ENCODE measurements at places on chromosomes 13 and 19. TPM values are rescaled to one million over a fixed set of nuclear protein-coding genes. Genes with fewer than 3 reads are reported as not detected.

DNA sequence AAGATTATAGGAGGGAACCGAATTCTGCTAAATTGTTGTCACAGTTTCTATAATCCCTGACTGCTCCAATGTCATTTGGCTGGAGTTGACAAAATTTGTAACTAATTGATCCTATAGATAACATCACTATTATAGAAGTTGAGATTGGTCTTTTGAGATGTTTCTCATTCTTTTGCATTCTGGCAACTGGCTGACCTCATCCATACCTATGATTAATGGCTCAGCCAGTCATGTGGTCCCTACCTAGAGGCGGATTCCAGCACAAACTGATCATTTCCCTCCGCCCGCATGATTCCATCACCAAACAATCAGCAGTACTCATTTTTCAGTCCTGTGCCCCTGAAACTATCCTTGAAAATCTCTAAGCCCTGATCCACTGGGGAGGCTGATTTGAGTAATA lies 4.2 kb downstream of the PSG2 start:
- no peak for DNase-seq

- DNase-seq: no peak
These were observed 326.0 kb downstream of the HS6ST3 start for GRCh38 chr13:96415831-96416385.

DNA sequence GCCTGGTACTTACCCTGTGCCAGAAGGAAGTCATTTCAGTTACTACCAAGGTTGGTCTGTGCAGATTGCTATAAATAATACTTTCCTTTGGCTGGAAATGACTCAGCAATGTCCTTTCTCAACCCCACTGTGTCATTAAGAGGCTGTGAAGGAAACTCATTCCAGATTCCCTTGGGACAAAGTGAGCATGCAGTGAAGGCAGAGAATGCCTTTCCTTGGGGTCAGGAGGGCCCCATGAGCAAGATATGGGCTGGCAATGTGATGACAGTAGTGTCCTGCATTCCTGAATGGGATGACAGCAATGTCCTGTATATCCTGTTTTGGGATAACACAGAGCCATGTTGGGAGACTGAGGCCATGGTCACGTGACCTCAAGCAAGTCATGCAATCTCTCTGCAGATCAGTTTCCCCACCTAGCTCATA lies 213.1 kb upstream of the TMTC4 start:
- no peak for DNase-seq

DNA sequence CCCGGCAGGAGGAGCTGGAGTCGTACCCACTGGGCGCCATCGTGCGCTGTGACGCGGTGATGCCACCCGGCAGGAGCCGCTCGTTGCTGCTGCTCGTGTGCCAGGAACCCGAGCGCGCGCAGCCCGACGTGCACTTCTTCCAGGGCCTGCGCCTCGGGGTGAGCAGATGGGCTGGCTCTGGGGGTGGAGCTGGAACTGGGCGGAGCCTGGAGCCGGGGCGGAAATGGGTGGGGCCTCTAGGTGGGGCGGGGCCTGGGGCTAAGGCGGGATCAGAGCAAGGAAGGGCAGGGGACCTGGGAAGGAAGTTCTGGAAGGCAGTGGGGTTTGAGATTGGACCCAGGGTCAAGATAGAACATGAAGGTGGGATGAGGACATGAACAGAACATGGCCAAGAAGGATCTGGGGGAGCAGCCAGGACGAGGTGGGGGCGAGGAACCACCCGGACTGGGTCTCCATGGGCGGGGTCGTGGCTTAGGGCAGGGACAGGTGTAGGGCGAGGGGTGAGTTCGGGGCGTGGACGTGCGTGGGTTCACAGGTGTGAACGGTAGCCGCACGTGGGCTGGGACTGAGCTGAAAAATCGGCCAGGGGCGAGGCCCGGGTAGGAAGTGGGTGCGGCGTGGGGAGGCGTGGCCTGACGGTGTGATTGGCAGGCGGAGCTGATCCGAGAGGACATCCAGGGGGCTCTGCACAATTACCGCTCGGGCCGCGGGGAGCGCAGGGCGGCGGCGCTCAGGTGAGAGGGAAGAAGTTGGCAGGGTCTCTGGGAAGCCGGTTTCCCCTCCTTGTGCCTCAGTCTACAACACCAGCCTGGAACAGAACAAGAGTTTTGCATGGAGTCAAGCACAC lies 4.7 kb downstream of the EPS8L1 start:
- DNase-seq: no peak

DNA sequence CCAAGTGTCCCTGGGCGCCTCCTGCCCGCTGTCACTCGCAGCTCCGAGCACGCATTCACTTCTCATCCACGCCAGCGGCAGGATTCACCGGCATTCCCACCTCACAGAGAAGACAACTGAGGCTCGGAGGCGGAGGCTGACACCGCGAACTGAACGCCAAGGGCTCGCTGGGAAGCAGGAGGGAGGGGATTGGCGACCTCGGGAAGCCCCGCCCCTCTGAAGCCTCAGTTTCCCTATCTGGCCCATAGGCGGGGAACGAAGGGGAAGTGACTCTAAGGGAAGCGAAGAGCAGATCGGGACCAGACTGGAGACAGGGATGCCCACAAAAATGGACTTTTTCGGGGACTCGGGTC lies 256 bp downstream of the MICOS13 start:
- DNase-seq: peak; percentile 79

DNA sequence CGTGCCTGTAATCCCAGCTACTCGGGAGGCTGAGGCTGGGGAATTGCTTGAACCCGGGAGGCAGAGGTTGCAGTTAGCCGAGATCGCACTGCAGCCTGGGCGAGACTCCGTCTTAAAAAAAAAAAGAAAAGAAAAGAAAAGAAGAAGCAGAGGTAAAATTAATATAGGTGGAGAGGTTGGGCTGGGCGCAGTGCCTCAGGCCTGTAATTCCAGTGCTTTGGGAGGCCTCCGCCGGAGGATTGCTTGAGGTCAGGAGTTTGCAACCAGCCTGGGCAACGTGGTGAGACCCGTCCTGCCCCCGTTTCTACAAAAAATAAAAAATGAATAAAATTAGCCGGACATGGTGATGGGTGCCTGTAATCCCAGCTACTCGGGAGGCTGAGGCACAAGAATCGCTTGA lies 912 bp upstream of the TUBA3C start:
- DNase-seq: no peak

SULT2B1 gene
- 0.82 TPM for total RNA-seq

GRCh38 chr19:53947624-53948023 lies 15.1 kb upstream of the CACNG8 start:
- no peak for DNase-seq

DNA sequence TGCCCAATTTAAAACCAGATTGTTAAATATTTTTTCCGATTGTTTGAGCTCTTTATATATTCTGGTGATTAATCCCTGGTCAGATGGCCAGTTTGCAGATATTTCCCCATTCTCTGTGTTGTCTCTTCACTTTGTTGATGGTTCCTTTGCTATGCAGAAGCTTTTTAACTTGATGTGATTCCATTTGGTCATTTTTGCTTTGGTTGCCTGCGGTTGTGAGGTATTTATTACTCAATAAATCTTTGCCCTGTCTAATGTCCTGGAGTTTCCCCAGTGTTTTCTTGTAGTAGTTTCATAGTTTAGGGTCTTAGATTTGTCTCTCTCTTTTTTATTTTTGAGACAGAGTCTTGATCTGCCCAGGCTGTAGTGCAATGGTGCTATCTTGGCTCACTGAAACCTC lies 23.8 kb upstream of the LMO7 start:
- DNase-seq: no peak

DNA sequence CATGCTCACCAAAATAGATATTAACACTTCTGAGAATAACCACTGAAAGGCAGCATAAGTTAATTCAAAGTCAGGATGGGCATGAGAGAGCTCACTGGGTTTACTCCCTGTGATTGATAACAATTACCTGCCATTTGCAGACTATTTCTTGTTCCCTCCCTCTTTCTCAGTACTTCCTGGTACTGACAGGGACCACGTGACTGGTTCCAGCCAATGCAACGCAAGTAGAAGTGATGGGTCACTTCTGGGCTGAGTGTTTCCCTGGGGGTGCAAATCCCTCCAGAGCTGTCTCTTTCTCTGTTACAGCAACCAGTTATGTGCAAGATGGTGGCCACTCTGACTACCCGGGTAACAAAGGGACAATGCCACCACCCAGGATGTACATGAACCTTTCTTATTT lies 118.8 kb downstream of the EFNB2 start:
- DNase-seq: no peak

- no peak for DNase-seq
These were observed 216.7 kb downstream of the TUBA3C start for GRCh38 chr13:18964942-18965341.

GRCh38 chr13:30125422-30126073 lies 181.8 kb downstream of the KATNAL1 start:
- peak; percentile 90 for DNase-seq

DNA sequence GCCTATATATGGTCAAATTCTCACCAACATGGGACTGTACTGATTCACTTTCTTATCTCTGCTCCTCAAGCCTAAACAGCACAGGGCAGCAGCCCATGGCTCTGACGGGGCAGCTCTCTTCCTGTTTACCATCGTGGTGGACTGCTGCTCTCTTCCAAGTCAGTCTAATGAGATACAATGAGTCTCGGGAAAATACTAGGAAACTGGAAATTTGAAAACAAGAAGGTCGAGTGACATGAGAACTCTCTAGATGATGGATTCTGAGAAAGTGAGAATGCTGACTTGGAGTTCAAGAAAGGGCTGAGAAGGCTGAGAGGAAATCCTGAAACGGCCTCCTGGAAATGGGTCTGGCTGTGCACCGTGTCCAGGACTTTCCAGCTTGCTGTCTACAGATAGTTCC lies 122.8 kb upstream of the ARGLU1 start:
- DNase-seq: no peak

JSRP1 gene
- not detected for total RNA-seq

DNA sequence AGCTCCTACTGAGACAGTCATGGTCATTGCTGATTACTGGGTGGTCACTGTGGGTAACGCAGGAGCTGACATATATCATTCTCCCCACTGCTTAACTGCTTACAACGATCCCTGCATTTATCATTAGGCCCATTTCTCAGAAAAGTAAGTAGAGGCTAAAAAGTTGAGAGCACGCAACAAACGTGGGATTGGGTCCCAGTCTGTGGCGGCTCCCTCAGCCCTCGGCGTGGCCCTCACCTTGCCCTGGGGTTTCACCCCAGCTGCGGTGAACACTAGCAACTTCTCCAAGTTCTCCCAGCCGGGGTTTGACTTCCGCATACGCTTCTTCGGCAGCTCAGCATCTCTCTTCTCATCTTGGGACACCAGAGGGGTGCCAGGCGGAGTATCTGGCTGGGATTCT lies 2.5 kb downstream of the PNKP start:
- no peak for DNase-seq

- no peak for DNase-seq
These were observed 15.7 kb downstream of the ZNF627 start for GRCh38 chr19:11612816-11613511.

C1QTNF9B gene
- total RNA-seq: not detected

CNFN gene
- not detected for total RNA-seq

IZUMO2 gene
- not detected for total RNA-seq

PCP2 gene
- not detected for total RNA-seq

DNA sequence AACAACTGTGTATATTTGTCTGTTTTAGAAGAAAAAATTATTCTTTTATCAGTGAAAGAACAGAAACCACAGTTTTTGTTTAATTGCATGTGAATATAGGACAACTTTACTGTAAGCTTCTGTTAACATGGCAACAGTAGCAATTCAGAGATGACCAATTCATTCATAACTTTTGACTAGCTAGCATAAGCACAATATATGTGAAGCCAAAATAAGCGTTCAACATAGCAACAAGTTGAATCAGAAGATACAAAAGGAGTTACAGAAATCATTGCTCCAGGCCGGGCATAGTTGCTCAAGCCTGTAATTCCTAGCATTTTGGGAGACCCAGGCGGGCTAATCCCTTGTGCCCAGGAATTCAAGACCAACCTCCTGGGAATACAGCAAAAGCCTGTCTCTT lies 197.1 kb upstream of the GPC6 start:
- DNase-seq: no peak

FGF14 gene
- 1.1 TPM for total RNA-seq

GRCh38 chr13:73054712-73055111 lies 4.1 kb upstream of the KLF5 start:
- no peak for DNase-seq

GRCh38 chr19:35281303-35281702 lies 1.0 kb upstream of the HAMP start:
- no peak for DNase-seq

CLDND2 gene
- total RNA-seq: not detected

CEACAM3 gene
- total RNA-seq: not detected

NCAN gene
- under 0.01 TPM for total RNA-seq

DNA sequence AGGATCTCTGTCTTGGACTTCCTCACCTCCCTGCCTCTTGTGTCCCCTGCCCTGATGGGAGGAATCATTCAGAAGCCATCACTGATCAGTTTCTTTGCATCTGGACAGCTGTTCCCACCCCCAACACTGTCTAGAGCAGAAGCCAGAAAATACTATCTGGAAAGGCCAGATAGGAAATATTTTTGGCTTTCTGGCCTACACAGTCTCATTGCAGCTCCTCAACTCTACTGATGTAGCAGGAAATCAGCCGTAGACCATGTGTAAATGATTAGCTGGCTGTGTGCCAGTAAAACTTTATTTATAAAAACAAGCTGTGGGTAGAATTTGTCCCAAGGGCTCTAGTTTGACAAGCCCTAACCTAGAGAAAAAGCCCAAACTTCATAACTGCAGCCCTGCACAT lies 5.6 kb downstream of the SIGLEC7 start:
- no peak for DNase-seq

RYR1 gene
- 4.1 TPM for total RNA-seq

DNA sequence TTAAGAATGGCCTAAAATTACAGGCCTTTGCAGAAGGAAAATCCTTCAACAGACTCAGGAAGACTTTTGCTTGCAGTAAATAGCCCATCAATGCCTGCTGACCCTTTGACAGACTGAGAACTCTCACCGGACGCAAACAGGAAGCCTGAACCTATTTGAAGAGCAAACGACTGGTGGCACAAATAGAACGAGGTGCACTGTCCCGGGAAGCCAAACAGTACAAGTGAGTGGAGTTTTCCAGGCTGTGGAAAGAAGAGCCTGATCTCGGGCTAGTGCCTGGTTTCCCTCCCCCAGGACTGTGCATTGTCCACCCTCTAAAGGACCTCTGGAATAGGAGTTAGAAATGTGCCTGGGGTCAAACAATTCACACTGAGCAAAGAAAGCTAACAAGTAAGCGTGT lies 165.5 kb downstream of the FGF14 start:
- DNase-seq: no peak

DNA sequence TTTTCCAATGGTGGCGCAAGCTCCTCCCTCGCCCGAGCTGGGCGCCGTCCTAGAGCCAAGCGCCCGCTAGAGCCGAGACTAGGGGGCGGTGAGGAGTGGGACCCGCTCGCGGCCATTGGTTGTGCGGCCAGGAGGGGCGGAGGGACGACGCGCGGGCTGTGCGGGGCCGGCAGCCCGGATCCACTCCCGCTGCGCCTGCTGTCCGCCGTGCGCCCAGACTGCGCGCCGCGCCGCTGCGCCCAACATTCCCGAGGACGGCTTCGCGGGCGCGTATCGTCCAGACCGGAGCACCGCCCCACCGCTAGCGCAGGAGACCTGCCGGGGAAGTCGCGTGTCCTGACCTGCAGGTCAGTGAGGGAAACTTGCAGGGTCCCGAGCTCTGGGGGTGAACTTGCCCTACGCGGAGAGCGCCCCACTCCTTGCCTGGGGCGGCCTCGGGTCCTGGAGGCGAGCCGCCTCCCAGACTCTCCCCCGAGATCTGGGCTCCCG lies at the start of gene SERTM1:
TSS of gene SERTM1 (plus strand) at position 183 of the 489 bp plus-strand sequence. CDS start 21,059 bp downstream, outside the sequence.
- no peak for DNase-seq

Data from sigmoid colon (tissue), 7 donors.